ENCODE measurements at places on chromosomes 2 and 18. TPM values are rescaled to one million over a fixed set of nuclear protein-coding genes. Genes with fewer than 3 reads are reported as not detected.

MRPS5 gene
- total RNA-seq: 43.0 TPM

NR4A2 gene
- total RNA-seq: 0.34 TPM

INPP4A gene
- 10.6 TPM for total RNA-seq

DNAH7 gene
- total RNA-seq: under 0.01 TPM

LINC00305 gene
- not detected for total RNA-seq

REG1B gene
- total RNA-seq: not detected

Measured in bronchus fibroblast of lung (primary cell).